ENCODE measurements at places on chromosomes 11 and 22.

GRCh38 chr11:134683860-134684259, 271.8 kb upstream of the B3GAT1 start:
- DNase-seq = no peak

- no peak for DNase-seq
Measured at GRCh38 chr11:86798988-86799387, 1.4 kb upstream of the PRSS23 start.

GRCh38 chr11:115506954-115507675, 2.9 kb upstream of the CADM1 start:
- no peak for DNase-seq

DNA sequence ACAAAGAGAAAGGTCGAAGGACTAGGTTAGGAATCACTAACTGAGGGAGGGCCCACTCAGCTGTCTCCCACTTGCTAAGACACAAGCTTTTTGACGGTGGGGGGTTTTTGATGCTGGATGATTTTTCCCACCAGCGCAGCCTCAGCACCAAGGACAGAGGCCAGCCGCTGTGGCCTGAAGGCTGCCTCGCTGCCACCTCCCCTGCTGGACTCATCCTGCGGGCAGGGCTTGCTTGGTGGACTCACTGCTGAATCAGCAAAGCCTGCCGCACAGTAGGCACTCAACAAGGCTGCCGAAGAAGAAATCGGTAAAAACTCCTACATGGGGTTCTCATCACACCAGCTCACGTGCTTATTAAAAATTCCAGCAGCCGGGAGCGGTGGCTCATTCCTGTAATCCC, 2.6 kb downstream of the ALG12 start:
- DNase-seq = no peak

- DNase-seq = no peak
Measured at GRCh38 chr11:112166562-112166961, 610 bp upstream of the TEX12 start.

- DNase-seq = peak; percentile 29
Measured at GRCh38 chr22:38353142-38353629, 36.0 kb upstream of the CSNK1E start.

DNA sequence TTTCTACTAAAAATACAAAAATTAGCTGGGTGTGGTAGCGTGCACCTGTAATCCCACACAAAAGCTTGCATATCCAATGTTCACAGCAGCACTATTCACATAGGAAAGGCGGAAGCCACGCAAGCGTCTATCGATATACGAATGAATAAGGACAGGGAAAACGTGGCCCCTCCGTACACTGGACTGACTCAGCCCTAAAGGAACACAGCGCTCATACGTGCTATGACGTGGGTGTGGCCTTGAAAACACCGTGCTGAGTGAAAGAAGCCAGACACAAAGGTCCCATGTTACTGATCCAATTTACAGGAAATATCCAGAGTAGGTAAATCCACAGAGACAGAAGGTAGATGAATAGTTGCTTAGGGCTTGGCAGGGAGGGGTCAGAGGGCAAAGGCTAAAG, 7.0 kb downstream of the LMF2 start:
- DNase-seq = no peak
